EL (cell line): ENCODE measurements at places on chromosomes 1 and 21.
A peak's percentile ranks its signal among the peaks of the same experiment; 100 is the strongest.

DNA sequence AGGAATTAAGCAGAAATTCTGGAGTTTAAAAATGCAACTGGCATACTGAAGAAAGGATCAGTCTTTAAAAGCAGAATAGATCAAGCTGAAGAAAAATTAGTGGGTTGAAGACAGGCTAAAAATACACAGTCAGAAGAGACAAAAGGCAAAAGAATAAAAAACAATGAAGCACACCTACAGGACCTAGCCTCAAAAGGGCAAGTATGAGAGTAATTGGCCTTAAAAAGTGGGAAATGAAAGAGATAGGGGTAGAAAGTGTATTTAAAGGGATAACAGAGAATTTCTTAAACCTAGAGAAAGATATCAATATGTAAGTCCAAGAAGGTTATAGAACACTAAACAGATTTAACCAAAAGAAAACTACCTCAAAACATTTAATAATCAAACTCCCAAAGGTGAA lies 152.4 kb downstream of the GPATCH2 start:
- no peak for DNase-seq

DNA sequence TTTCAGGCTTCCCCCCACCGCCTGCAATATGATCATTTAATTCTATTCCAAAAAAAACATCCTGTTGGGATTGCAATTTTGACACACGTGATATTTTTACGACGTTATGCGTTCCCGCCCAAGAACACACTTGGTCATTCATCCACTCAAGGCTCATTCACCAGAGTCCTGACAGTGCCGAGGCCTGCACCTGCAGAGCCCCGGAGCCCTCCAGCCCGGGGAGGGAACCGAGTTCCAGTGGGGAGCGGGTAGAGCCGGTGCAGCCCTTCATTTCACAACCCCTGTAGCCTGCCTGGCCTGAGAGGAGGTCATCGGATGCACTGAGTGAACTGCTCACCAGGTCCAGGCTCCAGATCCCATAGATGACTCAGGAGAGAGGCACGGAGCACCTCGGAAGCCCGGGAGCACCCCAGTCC lies 156.0 kb upstream of the BACE2 start:
- no peak for DNase-seq

- no peak for DNase-seq
Observed at GRCh38 chr1:53284224-53285020, 43.4 kb downstream of the LRP8 start.

GRCh38 chr1:208438112-208438699 lies 194.0 kb upstream of the PLXNA2 start:
- no peak for DNase-seq

GRCh38 chr1:91924146-91924545 lies 25.1 kb upstream of the BRDT start:
- DNase-seq = peak; percentile 71

- no peak for DNase-seq
Observed at GRCh38 chr1:10962483-10962882, 50.0 kb upstream of the TARDBP start.

GRCh38 chr1:63807046-63807445 lies 33.2 kb downstream of the ROR1 start:
- no peak for DNase-seq

GRCh38 chr21:15354516-15354915 lies 289.7 kb upstream of the NRIP1 start:
- DNase-seq = no peak

- DNase-seq = no peak
Observed at GRCh38 chr1:218829097-218829496, 344.6 kb upstream of the LYPLAL1 start.

- DNase-seq = no peak
Observed at GRCh38 chr1:21510113-21510493, 880 bp downstream of the ALPL start.

DNA sequence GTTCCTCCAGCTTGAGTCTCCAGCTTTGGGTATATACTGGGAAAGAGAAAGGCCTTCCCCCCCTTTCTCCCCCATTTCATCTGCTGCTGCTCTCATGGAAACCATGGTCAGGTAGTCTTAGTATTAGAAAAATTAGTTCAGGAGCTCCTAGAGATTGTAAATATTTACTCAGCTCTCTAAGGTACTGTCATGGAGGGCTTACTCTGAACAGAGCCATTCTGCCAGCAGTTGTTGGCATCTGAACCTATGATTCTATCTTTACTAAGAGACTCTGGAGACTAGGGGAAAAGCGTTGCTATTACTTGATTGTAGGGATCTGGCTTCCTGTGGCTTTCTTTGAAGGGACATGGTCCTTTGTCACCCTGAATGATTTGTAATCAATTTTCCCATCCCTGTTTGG lies 6.1 kb downstream of the INTS3 start:
- no peak for DNase-seq

DNA sequence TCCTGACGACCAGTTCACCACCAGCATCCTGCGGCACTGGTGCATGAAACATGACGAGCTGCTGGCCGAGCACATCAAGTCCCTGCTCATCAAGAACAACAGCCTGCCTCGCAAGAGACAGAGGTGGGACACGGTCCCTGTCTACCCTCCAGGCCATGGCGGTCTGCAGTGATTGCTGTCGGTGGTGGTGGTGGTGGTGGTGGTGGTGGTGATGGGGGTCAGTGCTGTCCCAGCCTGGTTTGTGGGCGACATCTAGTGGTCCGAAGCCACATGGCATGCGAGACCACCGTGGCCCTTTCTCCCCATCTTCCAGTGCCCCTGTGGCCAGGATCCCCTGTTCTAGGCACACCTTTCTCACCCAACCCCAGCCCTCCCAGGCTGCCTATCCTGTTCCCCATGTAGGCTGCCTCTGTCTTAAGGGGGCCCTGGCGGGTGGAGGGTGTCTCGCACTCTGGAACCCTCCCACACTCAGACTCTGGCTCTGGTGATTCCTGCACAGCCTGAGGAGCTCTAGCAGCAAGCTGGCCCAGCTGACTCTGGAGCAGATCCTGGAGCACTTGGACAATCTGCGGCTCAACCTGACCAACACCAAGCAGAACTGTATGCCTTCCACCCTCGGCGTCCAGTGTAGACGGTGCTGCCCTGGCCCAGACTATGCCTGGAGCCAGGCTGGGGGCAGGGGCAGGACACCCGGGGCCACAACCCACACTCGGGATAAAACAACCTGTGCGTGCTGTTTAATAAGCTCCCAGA lies 3.2 kb upstream of the SLC27A3 start:
- no peak for DNase-seq

- DNase-seq = peak; percentile 98
Observed at GRCh38 chr1:203534526-203534925, 40.6 kb downstream of the OPTC start.

GRCh38 chr1:2291577-2291976 lies 63.5 kb downstream of the SKI start:
- no peak for DNase-seq

DNA sequence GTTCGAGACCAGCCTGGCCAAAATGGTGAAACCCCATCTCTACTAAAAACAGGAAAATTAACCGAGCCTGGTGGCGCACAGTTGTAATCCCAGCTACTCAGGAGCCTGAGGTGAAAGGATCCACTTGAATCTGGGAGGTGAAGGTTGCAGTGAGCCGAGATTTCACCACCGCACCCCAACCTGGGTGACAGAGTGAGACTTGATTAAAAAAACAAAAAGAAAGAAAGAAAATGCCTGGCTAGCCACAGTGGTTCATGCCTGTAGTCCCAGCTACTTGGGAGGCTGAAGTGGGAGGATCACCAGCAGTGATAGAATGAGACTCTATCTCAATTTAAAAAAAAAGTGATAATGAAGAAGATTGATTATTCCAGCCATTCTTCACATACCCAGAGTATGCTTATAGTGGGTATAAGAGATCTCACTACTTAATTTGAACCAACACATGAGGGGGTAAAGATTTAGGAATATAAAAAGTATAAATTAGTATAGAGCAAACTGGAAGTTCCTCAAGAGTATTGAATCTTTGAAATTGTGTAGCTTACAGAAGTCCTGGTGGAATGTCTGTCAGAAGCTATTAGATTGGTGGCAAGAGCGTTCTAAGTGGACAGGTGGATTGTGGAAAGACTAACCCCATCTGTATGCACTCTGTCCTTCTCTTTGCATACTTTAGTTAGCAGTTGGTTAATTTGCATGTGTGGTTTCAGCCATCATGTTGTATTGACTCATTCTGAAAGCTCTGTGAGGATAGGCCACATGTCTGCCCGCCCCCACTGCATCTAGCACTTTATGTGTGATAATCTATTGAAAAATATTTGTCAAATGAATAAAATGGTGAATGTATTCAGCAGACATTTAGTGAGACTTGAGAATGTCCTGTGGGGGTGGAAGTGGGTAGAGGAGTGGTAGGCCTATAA lies 25.0 kb downstream of the RLF start:
- peak; percentile 76 for DNase-seq

- no peak for DNase-seq
Observed at GRCh38 chr1:214314178-214314843, 33.4 kb downstream of the SMYD2 start.

- peak; percentile 76 for DNase-seq
Observed at GRCh38 chr1:21069549-21069948, 107.1 kb downstream of the EIF4G3 start.

- DNase-seq = no peak
Observed at GRCh38 chr1:226761322-226761721, 22.2 kb upstream of the ITPKB start.

GRCh38 chr1:22163564-22163963 lies 20.7 kb upstream of the WNT4 start:
- DNase-seq = no peak

- DNase-seq = no peak
Observed at GRCh38 chr1:32332290-32333079, 3.5 kb downstream of the MARCKSL1 start.

DNA sequence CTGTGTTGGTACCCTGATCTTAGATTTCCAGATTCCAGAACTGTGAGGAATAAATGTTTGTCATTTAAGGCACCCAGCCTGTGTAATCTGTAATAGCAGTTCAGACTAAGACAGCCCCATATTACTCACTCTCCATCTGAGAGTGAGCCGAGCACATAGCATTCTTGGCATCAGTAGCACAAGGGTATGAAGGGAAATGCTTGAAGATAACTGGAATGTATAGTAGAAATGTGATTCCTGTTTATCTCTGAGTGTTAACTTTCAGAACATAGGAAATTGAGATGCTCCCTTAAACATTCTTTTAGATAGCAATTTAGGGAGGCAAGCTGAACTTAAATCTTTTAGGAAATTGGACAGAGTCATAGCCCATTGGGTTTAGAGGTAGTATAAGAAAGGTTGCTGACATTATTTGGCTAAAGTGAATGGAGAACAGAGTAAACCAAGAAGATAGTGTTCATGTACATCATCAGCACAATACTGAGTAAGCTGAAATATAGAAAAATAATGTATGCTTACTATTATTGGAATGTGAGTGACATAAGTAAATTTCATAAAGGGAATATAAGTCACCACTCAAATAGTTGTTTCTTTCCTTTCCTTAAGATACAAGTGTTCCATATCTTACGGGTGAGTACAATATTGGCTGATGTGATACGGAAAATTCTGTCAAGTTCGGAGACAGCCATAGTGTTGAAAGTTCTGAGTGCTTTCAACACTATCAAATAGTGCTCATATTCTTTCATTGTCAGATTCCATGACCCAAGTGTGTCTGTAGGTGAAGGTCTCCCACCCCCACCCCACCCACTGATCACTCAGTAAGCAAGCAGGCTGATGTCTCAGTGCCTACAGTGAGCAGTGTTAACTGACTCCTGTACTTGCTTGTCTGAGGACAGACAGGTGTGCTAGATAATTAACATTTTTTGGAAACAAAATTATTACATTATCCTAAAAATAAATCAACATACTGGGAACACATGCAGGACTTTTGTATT lies 73.7 kb downstream of the LRRC8D start:
- peak; percentile 93 for DNase-seq

DNA sequence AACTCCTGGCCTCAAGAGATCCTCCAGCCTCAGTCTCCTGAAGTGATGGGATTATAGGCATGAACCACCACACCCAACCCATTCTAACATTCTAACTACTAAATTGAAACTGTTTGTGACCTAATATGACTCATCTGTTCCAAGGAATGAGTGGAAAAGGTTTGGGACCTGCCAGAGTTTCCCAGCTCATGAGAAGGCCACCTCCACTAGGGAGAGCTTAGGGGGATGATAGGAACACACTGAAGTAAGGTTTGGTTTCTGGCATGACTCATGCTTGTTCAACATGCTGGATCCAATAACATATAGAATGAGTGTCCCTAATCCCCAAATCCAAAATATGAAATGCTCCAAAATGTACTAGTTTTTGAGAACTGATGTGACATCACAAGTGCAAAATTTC lies 18.9 kb upstream of the SCAF4 start:
- DNase-seq = no peak

DNA sequence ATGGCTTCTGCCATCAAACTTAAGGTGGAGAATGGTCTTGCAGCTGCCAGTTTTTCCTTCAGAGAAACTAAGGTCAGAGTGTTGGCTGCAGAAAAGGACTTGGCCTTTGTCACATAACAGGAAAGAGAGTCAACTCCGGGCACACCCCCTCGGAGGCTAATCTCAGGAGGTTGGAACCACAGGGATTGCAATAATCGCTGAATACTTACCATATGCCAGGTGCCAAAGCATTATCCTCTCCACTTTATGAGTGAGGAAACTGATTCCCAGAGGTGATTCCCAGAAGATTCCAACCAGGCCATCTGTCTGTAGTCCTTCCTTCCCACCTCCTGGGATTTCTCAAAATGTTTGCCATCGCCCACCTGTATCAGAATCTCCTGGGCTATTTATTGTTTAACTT lies 54.0 kb downstream of the LACTBL1 start:
- no peak for DNase-seq

- no peak for DNase-seq
Observed at GRCh38 chr1:72122099-72122880, 160.0 kb downstream of the NEGR1 start.

- DNase-seq = no peak
Observed at GRCh38 chr1:73327180-73327793, 870.7 kb downstream of the LRRIQ3 start.

GRCh38 chr21:45460611-45461368 lies 55.8 kb downstream of the COL18A1 start:
- peak; percentile 92 for DNase-seq

GRCh38 chr1:198939286-198939685 lies 300.4 kb downstream of the PTPRC start:
- no peak for DNase-seq

DNA sequence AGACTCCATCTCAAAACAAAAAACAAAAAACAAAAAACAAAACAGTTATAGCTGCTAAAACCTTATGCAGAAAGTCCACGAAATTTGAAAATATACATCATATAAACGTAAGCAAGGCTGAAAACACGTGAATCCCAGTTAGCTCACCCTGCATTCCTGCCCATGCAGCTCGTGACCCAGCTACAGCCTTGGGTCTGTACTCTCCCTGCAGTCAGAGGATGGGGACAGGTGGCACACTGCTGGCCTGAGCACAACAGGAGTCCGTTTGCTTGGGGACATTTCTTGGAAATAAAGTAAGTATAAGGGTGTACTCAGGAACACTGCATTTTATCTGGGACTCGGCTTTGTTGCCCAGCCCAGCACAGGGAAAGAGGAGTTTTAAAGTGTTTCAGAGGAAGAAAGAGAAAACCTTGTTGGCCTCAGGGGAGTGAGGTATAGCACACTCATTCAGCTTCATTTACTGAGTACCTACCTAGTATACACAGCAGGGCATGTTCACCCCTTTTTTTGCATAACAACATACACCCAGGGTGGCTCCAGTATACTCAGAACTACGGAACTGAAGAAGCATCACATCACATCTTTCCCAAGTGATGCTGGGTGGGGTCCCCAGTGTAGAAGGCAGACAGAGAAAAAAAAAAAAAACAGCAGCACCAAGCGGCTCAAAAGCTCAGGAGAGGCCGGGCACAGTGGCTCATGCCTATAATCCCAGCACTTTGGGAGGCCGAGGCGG lies 44.1 kb downstream of the CAPZB start:
- peak; percentile 37 for DNase-seq
